H1 (cell line): ENCODE measurements at places on chromosomes 13 and 19.

DNA sequence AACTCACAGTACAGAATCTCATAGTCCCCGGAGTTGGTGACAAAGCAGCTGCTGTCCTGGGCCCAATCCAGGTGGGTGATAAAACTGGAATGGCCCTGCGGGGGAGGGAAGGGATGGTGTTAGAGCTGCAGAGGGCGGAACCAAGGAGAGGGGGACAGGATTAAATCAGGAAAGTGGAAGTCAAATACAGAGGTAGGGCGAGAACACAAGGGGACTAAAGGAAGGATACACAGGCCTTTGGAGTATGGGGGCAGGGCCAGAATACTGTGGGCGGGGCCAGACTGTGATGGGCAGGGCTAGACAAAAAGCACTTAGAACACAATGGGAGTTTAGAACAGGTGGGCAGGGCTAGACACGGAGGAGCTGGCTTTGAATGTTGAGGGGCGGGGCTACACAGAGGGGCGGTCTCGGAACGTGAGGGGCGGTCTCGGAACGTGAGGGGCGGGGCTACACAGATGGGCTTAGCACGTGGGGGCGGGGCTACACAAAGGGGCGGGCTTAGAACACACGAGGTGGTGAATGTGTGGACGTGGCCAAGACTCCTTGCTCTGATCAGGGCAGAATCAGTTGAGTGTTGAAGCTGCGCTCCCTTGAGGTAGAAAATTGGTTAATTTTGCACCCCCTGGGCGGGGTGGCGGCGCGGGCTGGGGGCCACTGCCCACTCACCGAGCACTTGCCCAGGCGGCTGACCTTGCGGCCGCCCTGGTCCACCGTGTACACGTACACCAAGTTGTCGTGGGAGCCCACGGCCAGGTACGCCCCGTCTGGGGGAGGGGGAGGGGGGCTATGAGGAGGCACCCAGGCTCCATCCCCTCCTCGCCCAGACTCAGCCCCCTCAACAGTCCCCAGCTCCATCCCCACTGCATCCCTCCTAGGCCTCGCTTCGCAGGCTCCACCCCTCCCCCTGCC lies 14.0 kb upstream of the GPR4 start:
- peak; percentile 99 for DNase-seq

DNA sequence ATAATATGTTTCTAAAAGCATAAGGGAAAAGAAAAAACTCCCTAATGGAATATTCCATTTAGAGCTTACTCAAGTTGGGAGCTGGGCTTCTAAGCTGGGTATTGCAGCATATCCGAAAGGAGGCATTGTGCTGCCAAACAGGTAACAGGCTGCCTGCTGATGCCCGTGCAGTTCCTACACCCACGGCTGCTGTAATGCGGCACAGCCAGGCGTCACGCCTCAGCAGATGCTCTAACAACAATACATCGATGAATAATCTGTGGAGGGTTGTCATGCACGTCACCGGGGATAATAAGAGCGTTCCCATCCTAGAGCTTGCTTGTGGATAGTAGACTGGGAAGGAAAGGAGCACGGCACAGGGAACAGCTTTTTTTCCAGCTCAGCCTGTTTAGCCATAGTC lies 1582.1 kb upstream of the SLC10A2 start:
- no peak for DNase-seq

DNA sequence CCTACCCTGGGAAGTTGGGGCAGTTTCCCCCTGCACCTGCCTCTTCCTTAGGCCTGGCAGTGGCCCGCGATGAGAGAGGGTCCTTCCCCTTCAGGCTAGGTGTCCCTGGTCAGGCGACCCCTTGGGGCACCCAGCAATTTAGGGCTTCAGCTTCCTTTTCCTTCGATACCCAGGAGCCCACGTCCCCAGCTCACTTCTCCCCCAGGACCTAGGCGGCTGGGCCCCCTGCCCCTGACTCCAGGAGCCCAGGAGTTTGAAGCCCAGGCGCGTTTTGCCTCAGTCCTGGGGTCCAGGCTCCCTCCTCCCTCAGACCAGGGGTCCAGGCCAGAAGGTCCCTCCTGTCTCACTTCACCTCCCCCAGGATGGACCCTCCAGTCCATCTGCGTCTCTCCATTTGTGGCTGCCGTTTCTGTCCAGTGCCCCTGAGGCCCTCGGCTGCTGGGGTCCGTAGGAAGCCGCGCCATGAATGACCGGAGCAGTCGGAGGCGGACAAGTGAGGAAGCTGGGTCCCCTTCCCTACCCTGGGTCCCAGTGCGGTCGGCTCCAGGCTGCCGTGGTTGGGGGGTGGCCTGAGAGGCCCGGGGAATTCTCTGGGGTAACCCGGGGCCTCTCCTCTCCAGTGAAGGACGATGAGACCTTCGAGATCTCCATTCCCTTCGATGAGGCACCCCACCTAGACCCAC lies 714 bp downstream of the CCDC106 start:
- DNase-seq: no peak

GRCh38 chr13:77728265-77729125 lies 31.0 kb downstream of the SLAIN1 start:
- no peak for DNase-seq

DNA sequence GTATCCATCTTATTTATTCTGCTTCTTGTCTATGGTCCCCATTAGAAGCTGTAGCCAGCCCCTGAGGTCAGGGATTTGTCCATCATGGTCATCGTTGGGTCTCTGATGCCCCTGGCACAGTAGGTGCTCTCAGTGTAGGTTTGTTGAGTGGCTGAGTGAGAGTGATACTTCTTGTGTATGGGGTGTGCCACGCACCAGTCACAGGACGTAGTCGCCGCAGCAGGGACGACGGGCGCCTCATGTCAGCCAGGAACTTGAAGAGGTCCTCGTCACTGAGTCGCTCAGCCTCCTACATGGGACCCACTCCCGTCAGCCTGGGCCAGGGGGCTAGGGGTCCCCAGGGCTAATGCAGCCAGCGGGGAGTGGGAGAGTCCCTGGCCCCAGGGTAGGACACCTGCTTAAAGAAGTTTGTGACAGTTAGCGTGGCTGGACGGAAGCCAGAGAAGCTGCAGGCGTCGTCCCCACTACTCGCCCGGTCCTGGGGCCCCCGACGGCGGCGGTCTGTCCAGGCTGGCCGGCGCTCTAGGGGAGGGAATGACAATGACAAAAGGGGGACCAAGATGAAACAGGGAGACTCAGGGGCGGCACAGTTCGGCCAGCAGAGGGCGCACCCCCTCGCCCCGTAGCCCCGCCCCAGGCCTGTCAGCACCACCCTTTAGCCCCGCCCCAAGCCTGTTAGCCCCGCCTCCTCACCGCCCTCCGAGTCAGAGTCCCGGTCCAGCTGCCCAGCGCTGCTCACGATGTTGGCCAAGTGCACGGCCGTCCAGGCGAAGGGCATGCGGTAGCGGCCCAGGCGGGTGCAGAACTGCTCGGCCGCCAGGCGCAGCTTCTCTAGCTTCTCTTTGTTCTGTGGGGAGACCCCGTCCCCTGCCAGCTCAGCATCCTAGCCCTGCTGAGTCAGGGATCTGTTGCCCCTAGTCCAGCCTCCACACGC lies 3.7 kb downstream of the ANGPTL8 start:
- DNase-seq: peak; percentile 70

- DNase-seq: no peak
Measured at GRCh38 chr13:36858290-36858689, 39.3 kb downstream of the RFXAP start.

- DNase-seq: no peak
Measured at GRCh38 chr19:56934438-56935090, 94.0 kb upstream of the PEG3 start.

GRCh38 chr19:29293736-29294342 lies 80.9 kb upstream of the UQCRFS1 start:
- no peak for DNase-seq

GRCh38 chr19:38736413-38737280 lies 7.6 kb downstream of the CAPN12 start:
- peak; percentile 91 for DNase-seq

DNA sequence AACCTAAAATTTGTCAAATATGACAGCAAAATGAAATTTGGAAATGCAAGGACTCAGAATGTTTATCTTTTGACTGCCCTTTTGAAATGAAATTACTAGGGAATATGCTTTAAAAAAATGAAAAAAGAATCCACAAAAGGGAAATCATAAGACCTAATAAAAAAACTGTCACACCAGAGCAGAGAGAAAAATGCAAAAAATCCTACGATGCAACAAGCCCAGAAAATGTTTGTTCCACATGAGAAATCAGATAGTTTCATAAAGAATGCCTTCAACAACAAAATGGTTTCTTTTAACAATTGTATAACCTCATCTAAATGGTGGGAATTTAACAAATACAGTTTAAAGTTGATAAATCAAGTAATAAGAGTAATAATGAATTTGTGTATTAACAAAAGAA lies 8.0 kb downstream of the LPAR6 start:
- no peak for DNase-seq

GRCh38 chr13:71169180-71169579 lies 697.8 kb downstream of the DACH1 start:
- DNase-seq: no peak

- DNase-seq: no peak
Measured at GRCh38 chr13:29817604-29818378, 32.6 kb downstream of the UBL3 start.

GRCh38 chr13:37481011-37481884 lies 117.3 kb downstream of the POSTN start:
- no peak for DNase-seq

GRCh38 chr13:44759384-44760360 lies 183.5 kb upstream of the TSC22D1 start:
- DNase-seq: no peak

GRCh38 chr19:39408392-39409207 lies 2.0 kb downstream of the ZFP36 start:
- DNase-seq: no peak

GRCh38 chr19:40312533-40312932 lies 27.4 kb upstream of the AKT2 start:
- DNase-seq: no peak

DNA sequence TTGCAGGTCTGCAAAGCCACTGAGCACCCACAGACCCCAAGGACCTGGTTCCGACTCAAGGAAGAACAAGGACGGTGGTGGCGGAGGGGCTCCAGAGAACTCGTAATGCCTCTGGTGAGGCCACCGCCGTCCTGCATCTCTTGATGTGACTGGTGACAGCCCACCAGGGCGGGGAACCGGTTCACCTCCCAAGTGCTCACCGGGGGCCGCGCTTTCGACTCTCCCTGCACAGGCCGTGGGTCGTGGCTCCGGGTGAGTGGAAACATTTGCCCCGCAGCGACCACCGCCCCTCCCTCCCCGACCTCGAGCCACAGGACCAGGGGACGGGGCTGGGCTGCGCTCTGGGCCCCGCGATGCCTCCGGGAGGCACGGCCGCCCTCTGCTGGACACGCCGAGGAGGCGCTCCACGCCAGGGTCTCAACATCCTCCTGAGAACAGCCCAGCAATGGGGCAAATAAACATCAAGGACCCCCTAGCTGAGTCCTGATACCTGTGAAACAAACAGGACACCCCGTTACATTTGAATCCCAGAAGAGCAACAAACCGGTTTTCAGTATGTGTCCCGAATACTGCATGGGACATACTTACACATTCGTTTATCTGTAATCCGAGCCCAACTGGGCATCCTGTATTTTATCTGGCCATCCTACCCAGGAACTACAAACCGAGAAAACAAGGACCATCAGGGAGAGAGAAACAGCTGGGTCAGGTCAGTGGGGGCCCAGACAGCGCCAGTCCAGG lies 3.9 kb upstream of the PLPP2 start:
- DNase-seq: no peak

- DNase-seq: no peak
Measured at GRCh38 chr13:97659602-97660001, 225.6 kb downstream of the RAP2A start.

DNA sequence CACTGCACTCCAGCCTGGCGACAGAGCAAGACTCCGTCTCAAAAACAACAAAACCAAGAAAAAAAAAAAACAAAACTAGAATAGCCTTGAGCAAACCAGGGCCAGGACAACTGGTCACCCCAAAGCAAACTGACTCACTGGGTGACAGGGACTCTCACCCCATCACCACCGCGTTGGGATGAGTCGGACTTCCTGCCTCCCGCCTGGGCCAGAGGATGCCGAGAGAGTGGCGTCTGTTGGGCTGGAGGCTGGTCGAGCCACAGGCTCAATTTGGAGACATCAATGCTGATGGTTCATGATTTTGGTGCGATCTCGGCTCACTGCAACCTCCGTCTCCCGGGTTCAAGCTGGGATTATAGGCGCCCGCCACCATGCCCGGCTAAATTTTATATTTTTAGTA lies 11.6 kb downstream of the TMPRSS9 start:
- no peak for DNase-seq

GRCh38 chr19:45501730-45502014 lies 3.4 kb downstream of the PPM1N start:
- no peak for DNase-seq

GRCh38 chr13:109735436-109735966 lies 50.9 kb downstream of the IRS2 start:
- DNase-seq: no peak

DNA sequence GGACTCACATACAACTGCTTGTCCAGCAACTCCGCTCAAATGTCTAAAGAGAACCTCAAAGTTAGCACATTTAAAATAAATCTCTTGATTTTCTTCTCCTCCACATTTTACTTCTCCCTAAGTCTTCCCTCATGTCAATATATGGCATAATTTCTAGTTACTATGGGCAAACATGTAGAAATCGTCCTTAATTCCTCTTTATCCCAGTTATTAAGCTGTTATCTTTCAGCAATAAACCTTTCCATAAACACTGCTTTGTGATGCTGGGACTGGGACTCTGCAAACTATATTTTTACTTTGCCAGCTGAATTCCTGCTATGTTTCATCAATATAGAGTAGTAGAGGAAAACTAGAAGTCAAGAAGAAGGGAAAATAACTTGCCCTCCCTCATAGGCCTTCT lies 99.7 kb downstream of the KCNRG start:
- no peak for DNase-seq

DNA sequence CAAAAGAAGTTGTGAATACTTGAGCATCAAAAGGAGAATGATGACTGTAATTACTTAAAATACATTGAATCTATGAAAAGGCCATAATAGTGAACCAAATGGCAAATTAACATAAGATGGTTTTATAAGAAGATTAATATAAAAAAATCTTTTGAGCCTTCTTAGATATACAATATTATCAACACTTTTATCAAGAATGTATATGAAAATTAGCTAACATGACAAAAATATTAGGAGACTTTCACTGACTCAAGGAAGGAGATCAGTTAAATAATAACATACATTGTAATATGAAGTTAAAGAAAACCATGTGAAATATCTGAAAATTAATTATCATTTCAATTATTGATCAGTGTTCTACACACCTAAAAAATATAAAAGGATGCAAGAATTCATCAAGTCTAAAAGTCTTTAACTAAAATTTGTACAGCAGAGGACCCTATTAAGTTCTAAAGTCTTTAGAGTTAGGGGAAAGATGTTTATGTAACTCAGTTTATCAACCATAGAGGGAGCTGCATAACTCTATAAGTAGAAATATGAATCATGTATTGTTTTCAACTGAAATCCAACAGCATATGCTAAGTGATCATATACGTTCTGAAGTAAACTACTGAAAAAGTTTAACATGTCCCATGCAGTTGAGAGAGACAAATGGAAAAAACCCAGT lies 756.1 kb upstream of the MIR17HG start:
- no peak for DNase-seq
